ENCODE measurements at places on chromosomes 16 and 17.

DNA sequence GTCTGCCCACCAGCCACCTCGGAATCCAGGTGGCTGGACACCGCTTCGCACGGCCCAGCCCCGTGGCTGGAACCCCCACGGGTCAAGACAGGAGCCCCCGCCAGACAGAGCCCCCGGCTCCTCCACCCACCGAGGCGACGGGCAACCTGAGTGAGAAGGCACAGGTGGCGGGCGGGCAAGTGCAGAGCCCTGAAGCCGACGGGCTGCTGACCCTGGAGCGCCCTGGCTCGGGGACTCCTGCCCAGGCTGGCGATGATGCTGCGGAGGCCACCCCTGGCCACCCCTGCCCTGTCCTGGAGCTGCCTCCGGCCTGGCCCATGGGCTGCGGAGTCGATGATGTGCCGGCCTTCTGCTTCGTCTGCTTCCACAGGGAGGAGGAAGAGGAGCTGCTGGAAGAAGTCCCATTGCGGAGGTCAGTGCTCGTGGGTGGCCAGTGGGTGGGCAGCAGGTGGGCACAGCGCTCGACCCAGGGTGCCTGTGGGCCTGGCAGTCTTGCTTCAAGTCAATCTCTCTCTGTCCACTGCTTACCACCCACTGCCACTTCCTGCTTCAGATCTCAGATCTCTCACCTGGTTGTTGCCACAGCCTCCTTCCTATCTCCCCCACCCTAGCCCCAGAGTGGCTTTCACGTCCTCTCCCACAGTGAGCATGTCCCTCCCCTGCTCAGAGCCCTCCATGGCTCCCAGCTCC, 33.1 kb upstream of the SBK1 start:
- DNase-seq, result no peak

DNA sequence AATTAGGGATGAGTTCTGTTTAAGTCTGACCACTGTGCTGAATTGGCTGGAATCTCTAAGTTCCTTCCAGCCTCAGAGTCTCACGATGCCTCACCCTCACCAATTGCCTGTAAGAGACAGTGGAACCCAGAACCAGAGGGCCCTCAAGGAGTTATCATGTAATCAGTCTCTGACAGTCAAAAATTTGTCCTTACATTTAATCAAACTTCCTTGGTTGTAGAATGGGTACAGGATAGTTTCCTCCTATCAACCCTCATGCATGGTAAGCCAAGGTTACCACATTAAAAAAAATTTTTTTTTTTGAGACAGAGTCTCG, 83.2 kb downstream of the CDK5R1 start:
- DNase-seq, result no peak

DNA sequence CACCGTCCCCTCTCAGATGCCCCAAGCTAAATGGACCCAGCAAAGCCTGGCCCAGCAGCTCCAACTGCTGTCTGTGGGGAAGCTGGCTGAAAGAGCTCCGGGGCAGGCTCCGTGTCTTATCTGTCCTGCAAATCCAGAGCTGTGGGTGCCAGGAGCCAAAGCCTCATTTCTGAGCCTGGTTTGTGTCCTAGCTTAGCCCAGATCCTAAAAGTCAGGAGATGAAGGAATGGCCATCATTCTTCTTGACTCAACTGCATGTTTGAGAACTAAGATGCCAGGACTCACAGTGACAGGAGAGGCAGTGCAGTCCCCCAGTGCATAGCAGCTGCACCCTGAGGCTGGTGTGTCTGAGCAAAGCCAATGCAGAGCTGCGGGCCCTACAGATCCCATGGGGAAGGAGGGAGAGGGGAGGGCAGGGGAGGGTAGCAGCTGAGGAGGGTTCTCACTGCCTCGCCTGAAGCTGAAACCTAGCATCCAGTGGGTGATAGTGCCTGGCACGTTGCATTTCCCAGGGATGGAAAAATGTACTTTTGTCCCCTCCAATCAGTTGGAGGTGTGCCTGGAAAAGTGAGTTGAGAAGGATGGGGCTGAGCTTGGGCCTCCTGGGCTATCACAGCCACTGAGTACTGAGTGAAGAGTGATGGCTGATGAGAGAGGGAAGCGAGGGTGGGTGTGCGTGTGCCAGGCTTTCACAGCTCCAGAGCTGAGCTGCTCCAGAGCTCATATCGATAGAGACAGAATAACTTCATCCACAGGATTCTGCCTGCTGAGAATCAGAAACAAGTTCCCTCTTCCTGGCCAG, 24.5 kb upstream of the CD300E start:
- DNase-seq, result no peak

DNA sequence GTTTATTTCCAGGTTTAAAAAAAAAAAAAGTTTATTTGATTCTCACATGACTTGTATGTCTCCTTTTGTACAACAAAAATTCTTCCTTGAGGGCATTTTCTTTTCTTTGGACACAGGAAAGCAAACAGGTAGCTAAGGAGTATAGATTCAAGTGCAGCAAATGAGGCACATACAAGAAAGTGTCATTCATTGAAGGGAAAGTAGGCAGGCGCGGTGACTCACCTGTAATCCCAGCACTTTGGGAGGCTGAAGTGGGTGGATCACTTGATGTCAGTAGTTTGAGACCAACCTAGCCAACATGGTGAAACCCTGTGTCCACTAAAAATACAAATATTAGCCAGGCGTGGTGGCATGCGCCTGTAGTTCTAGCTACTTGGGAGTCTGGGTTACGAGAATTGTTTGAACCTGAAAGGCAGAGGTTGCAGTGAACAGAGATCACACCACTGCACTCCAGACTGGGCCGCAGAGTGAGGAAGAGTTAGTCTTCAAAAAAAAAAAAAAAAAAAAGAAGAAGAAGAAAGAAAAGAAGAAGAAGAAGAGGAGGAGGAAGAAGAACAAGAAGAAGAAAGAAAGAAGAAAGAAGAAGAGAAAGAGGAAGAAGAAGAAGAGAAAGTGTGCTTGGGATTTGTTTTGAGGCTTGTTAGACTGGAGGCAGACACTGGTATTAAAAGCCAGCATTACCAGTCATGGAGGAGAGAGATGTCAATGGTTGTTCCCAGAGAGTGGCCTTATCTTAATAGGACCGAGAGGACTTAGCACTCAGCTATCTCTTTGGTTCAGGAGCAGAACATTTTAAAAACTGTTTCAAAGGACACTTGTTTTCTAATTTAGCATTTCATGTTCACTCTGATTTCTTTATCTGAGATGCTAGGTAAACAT, 19.7 kb downstream of the GINS3 start:
- DNase-seq, result no peak

DNA sequence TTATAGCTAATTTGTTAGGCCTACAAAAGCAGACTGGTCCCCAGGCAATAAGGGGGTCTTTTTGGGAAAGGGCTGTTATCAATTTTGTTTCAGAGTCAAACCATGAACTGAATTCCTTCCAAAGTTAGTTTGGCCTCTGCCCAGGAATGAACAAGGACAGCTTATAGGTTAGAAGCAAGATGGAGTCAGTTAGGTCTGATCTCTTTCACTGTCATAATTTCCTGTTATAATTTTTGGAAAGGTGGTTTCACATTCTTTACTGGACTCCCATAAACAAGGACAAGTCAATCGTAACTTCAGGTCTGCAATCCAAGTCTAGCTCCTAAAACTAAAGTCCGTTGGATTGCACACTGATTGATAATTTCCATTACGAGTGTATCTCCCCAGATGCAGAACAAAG, 30.1 kb upstream of the SHCBP1 start:
- no peak for DNase-seq

GRCh38 chr17:1156864-1157263, 22.9 kb downstream of the ABR start:
- peak; percentile 38 for DNase-seq

- no peak for DNase-seq
Measured at GRCh38 chr16:18943414-18943813, 17.2 kb upstream of the SMG1 start.

DNA sequence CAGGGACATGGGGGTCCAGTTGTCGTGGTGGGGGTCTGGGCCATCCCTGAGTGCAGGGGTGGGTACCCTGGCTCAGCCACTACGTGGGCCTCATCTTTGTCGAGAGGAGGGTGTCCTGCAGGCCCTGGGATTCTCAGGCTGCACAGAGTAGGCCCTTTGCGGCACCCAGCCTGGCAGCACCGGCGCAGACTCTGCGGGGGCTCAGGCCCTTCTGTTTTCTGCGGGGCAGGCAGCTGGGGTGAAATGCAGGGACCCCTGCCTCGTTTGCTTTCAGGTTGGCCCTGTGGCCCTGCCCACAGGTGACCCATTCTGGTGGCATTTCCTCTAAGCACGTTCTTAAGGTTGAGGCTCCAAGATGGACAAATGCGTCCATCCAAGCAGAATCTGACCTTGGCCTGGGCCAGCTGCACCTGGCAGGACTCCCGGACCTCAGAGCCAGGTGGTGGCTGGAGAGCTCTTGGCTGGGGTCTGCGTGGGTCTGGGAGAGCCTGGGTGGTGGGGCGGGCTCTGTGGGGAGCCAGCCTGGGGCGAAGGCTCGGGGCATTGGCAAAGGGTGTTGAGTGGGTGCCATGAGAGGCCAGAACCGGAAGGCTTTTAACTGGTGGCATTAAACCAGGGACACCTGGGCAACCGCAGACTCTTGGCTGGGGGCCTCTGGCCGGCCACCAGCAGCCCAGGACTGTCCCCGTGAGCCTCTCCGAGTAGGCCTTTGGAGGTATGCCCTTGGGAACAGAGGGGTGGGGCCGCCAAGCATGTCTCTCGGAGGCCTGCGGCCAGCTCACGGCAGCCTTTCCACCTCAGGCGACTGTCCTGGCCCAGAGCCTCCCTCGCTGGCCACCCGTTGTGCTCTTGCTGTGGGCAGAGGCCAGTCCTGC, 16.9 kb downstream of the PRSS27 start:
- peak; percentile 83 for DNase-seq

GRCh38 chr16:80230328-80231120, 310.3 kb upstream of the DYNLRB2 start:
- peak; percentile 72 for DNase-seq

DNA sequence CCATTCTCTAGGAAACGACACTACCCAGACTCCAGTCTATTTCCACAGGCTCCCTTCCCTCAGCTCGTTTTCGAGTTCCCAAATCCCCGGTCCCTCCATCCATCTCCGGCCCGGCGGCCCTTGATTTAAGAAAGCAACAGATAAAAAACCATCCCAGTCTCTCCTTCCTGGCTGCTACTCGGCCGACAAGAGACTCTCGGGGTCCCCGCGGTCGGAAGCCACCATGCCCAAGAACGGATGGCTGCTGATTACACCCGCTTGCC, 182 bp downstream of the RPL26 start:
- no peak for DNase-seq

- no peak for DNase-seq
Measured at GRCh38 chr16:35689764-35690163, 2230.4 kb downstream of the TP53TG3F start.

DNA sequence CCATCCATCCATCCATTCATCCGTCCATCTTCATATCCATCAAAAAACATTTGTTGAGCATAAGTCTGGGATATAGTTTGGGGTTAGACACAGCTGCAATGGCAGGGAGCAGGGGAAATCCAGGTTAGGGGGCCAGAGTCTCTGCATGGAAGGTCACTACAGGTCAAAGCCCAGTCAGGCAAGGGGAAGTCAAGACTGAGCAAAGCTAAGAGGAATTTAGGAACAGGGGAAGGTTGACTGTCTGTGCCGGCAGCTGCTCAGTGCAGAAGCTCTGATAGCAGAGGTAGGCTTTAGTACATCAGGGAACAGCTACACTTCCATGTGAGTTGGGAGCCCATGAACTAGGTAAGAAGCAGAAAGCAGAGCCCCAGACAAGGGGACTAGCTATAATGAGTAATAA, 68.1 kb downstream of the IRF8 start:
- DNase-seq, result no peak
